Fibroblast of skin of back (primary cell): ENCODE measurements at places on chromosomes 2 and 18.

DNA sequence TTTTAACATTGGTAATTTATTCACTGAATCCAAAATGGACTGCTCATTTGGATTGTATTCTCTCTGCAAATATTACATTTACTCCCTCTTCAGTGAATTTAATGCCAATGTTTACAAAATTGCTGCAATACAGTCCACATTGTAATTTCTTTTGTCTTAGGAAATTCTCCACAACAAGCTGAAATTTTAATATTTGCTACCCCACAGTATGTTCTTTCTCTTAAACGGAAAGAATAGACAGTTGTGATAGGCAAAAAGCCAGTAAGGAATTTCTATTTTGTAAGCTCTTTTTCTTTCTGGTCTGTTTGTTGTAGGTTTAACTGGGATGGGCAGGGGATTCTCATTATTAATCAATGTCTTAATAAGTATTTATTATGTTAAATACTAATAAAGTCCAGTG lies 92.0 kb downstream of the CSRNP3 start:
- DNase-seq, result no peak

DNA sequence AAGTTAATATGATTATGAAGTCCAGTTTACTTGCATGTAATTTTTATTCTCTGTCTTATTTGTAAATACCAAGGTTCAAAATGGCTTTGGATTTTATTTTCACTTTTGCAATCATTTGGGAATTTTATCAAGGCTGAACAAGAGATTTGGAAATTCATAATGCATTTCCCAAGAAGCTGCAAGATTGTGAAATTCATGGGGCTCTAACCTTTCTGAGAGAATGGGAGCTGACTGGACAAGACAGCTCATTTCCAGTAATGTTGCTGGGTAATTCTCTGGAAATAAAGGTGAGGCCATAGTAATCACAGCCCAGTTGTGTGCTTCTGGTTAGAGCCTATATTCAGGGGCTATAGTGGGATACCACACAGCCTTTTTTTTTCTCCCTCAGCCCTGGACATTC lies 21.5 kb upstream of the NABP1 start:
- DNase-seq, result no peak

DNA sequence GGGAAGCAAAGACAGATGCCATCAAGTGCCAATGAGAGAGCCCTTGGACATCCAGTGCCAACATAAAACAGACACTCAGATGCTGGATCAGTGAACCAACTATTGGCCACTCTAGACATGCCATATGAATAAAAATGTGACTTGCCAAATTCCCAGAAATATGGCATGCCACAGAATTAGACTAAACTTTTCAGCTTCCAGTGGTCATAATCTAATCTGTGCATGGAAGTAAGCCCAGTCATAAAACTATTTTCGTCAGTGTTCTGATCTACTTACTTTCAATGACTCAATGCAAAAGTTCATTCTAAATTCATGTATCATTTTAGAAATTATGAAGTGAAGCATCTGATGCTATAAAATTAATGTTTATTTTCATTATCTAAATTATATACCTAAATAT lies 1506.2 kb upstream of the NXPH2 start:
- DNase-seq, result no peak

DNA sequence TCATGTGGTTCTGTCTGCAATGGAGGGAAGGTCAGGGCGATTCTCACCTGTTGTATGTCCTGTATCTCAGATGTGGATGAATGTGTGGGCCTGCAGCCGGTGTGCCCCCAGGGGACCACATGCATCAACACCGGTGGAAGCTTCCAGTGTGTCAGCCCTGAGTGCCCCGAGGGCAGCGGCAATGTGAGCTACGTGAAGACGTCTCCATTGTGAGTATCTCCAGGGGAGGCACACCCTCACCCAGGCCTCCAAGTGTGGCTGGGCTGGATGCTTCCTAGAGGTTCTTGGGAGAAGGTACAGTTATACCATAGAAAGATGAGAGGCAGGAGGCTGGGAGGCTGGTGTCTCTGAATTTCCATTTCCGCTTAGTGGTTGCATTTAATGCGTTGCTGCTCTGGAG lies 46.9 kb downstream of the FBLN7 start:
- DNase-seq, result no peak

DNA sequence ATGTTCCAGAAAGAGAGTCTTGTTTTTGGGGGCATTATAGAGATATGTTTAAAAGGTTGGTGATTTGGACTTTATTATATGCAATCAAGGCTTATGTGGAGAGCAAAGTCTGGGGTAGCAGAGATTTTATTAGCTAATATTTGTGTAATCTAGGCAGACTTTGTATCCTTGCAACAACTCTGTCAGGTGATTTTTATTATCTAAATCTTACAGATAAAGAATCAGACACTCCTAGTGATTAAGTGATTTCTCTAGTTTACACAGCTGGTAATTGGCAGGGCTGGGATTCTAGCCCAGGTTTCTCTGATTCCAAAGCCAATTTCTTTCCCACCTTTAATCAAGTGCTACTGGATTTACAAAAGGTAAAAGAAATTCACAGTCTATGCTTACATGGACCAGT lies 33.3 kb upstream of the NCK2 start:
- DNase-seq, result no peak

- peak; percentile 77 for DNase-seq
Measured at GRCh38 chr18:36692371-36692770, 136.4 kb downstream of the TPGS2 start.

DNA sequence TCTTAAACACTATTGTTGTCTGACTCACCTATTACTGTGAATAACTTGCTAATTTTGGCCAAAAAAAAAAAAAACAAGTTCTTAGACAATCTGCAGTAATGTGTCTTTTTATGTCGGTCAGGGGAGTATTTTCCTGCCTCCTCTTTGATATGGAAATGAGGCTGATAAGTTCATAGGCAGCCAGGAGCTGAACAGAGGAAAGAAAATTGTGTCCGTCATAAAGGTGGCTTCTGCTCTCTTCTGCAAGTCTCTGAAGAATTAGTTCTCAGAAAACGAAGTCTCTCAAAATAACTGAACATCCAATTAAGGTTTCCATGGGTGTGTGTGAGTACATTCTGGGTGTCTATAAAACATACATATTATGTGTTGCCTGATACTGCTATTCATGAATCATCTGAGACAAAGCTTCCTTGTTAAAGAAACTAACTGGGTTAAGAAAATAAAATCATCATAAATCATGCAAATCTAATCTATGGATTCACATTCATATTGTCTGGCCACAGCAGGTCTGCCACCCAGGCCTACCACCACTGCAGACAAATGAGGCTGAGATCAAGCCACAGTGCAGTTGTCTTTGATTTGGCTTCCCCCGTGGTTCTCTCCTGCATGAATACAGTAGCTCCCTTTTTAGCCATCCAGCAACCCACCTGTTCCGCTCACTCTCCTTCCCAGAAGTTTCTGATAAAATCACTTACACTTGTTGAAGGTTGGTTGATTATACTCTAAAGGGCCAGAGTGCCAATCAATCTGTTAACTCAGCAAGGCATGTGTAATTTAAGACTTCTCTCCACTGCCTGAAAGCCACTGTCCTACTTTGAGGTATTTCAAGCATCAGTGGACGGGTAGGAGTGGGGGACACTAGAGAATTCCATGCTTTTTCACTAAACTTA lies 19.4 kb upstream of the SP5 start:
- no peak for DNase-seq

DNA sequence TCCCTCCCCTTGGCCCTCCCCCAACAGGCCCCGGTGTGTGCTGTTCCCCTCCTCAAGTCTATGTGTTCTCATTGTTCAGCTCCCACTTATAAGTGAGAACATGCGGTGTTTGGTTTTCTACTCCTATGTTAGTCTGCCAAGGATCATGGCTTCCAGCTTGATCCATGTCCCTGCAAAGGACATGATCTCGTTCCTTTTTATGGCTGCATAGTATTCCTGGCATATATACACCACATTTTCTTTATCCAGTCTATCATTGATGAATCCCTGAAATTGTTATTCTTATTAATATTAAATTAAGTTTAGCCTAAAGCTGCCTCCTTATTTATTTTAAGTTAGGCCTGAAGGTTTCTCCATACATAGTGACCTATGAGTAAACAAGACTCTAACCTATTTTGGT lies 18.8 kb upstream of the RAB31 start:
- DNase-seq, result no peak

- peak; percentile 44 for DNase-seq
Measured at GRCh38 chr18:58044370-58045241, 580 bp downstream of the NEDD4L start.

DNA sequence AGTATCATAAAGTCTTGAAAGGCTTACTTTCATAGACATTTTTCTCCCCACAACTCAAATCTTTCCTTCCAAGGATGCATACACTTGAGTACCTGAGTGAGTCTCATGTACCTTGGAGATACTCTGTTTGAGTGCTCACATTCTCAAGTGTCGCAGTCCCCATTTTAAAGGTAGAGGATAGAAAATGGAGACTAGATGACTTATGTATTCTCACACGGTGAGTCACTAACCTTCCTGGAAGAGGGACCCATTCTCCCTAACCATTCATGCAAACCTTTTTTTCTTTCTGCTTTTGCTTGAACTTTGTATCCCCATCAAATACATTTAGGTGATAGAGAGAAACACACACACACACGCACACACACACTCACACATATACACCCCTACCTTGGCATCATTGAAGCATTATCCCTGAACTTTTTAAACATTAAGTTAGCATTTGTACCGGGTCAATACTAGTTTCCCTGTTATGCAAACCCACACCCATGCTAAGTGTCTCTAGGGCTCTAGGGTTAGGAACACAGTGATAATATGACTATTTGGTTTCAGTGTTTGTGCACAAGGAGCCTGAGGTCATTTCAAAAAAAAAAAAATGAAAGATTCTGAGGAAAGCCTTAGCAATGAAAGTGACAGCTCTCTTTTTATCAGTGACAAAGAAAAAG lies 236.2 kb downstream of the IKZF2 start:
- DNase-seq, result no peak

- peak; percentile 0 for DNase-seq
Measured at GRCh38 chr2:39202639-39203369, 41.0 kb downstream of the CDKL4 start.

DNA sequence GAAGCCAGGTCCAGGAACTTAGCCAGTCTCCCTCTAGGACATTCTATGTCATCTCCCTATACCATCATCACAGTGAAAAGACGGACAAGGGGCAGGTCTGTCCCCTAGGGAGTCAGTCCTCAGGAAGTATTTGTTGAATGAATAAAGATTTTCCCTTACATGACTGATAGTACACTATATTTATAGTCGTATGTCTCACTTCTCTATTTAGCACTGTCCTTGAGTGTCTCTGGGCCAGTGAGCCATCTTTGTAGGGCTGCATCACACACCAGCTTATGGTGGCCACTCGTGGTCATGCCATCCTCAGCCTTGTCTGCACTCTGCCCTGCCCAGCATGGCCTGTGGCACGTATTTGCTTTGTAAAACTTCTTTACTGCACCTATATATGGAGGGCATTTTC lies 25.8 kb downstream of the PTPN18 start:
- no peak for DNase-seq

- DNase-seq, result no peak
Measured at GRCh38 chr2:197179744-197180498, 130.7 kb downstream of the ANKRD44 start.

GRCh38 chr2:159455330-159455918 lies 160.9 kb downstream of the BAZ2B start:
- no peak for DNase-seq

GRCh38 chr2:36468463-36469105 lies 113.0 kb downstream of the CRIM1 start:
- DNase-seq, result peak; percentile 90

DNA sequence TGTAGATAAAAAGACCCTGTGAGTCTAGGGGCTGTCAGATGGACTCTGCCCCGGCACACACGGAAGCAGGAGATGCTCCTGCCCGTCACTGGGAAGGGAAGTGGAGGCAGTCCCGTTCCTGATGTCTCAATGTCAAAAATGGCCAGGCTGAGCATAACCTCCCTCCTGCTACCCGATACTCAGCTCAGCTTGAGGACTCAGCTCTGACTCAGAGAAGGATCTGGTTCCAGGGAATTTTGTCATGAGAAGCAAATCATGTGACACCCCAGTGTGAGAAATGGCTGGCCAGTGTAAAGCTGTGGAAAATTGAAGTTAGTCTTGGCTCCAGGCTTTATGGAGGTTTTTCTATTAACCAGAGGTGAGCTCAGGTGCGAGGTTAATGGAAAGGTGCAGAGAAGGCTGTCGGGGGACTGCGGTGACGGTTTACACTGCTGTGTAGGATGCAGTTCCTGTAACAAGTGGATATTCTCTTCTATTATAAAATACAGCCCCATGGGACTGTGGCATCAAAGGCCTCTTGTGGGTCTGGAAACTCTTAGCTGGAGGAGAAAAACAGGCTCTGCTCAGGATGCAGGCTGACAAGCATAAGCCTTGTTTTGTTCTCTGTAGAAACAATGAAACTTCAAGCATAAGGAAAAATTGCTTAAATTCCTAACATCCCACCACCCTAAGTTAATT lies 24.7 kb upstream of the AGAP1 start:
- peak; percentile 91 for DNase-seq

DNA sequence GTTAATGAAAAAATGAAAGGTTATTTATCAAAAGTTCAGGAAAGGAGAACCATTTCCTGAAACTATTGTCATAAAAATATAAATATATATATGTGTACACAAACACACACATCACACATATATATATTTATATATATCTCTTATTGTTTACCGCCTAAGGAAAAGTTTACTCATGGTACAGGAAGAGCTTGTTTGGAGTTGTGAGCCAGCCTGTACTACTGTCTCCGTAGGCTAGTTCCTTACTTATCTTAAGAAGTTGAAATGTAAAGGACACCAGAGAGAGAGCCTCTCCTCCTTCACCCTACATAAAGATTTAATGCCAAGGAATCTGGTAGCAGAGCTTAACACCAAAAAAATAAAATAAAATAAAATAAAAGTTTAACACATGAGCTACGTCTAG lies 19.6 kb downstream of the DSC1 start:
- DNase-seq, result no peak

DNA sequence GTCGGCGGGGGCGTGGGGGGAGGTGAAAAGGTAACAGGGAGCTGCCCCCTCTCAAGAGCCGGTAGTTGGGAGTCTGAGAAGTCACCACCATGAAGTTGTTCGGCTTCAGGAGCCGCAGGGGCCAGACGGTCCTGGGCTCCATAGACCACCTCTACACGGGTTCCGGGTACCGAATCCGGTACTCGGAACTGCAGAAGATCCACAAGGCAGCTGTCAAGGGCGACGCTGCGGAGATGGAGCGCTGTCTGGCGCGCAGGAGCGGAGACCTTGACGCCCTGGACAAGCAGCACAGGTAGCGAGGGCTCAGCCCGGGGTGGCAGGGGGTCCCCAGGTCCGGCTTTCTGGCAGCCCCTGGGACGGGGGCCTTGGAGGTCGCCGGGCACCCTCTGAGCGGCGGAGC lies 47.1 kb upstream of the ZNF519 start:
- no peak for DNase-seq

- DNase-seq, result no peak
Measured at GRCh38 chr2:212489719-212490346, 48.8 kb downstream of the ERBB4 start.
